ENCODE measurements at places on chromosomes 1 and 21. TPM values are rescaled to one million over a fixed set of nuclear protein-coding genes. Genes with fewer than 3 reads are reported as not detected.

- H3K36me3 ChIP-seq, result no peaks in the 10 kb centered on the region
- H3K4me3 ChIP-seq, result no peak overlapping the region
- no peak overlapping the region for H3K27ac ChIP-seq
- no peak for DNase-seq
- no peaks in the 10 kb centered on the region for H3K4me1 ChIP-seq
- H3K27me3 ChIP-seq, result no peaks in the 10 kb centered on the region
Observed at GRCh38 chr21:40049031-40049930, 182.0 kb downstream of the PCP4 start.

Gene INKA2
- 4.7 TPM for total RNA-seq

GRCh38 chr1:192476802-192477298, 98.7 kb upstream of the RGS1 start:
- H3K36me3 ChIP-seq, result no peaks in the 10 kb centered on the region
- DNase-seq, result no peak
- no peak overlapping the region for H3K4me3 ChIP-seq
- H3K27me3 ChIP-seq, result no peaks in the 10 kb centered on the region

Gene RPL11
- 503 TPM for total RNA-seq

- H3K27me3 ChIP-seq, result no peaks in the 10 kb centered on the region
- H3K27ac ChIP-seq, result no peak overlapping the region
- DNase-seq, result no peak
- H3K36me3 ChIP-seq, result no peaks in the 10 kb centered on the region
- H3K4me3 ChIP-seq, result no peak overlapping the region
Observed at GRCh38 chr1:53516181-53516580, 57.0 kb downstream of the DMRTB1 start.

Gene FAM78B
- 2.5 TPM for total RNA-seq

GRCh38 chr1:218865591-218865990, 308.1 kb upstream of the LYPLAL1 start:
- H3K4me3 ChIP-seq, result no peak overlapping the region
- no peaks in the 10 kb centered on the region for H3K27me3 ChIP-seq
- no peak for DNase-seq

DNA sequence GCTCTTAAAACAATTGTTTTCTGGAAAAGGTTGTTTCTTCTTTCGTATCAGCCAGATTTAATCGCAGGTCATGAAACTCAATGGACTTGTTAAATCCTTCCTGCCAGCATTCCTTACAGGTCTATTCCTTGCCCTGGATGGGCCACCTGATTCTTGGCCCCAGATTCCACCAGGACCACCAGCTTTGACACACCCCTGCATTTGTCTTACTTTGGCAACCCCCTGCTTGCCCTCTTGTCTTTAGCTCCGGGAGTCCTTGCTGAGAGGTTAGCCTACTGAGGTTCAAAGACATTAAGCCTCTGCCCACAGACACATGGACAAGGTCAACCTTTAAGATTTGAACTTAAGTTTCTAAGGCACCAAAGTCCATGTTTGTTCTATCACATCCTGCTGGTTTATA, 27.1 kb upstream of the DAB1 start:
- H3K4me3 ChIP-seq, result no peak overlapping the region
- DNase-seq, result no peak
- no peaks in the 10 kb centered on the region for H3K4me1 ChIP-seq
- no peaks in the 10 kb centered on the region for H3K27me3 ChIP-seq
- no peaks in the 10 kb centered on the region for H3K36me3 ChIP-seq

Gene HCRTR1
- 0.59 TPM for total RNA-seq

DNA sequence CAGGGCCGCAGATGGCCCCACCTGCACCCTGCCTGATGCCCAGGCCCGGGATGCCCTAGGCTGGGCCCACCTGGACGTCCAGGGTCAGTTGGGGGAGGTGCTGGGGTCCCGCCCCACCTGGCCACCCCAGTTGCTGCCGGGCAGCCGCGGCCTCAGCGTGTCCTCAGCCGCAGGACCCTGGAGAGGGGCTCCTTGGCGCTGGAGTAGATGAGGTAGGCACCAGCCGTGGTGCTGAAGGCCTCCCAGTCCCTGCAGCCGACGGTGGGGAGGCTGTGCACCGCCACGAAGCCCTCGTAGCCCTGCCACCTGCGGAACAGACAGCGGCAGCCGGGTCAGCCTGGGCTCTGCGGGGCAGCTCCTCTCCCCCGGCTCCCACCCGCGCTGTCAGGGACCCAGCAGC, 40.4 kb downstream of the KRTAP10-1 start:
- H3K27me3 ChIP-seq, result peaks cover 13% of the 10 kb centered on the region
- H3K4me3 ChIP-seq, result no peak overlapping the region
- H3K36me3 ChIP-seq, result no peaks in the 10 kb centered on the region
